Uterus (tissue), 4 donors: ENCODE measurements at places on chromosomes 11 and 22. TPM values are rescaled to one million over a fixed set of nuclear protein-coding genes. Genes with fewer than 3 reads are reported as not detected.

MSANTD4 gene
- total RNA-seq = 32.8 TPM

MMP8 gene
- 1.5 TPM for total RNA-seq

PLEKHA7 gene
- total RNA-seq = 25.1 TPM

OR5AN1 gene
- total RNA-seq = not detected

CD248 gene
- total RNA-seq = 77.4 TPM

PLAAT2 gene
- total RNA-seq = not detected

CELF1 gene
- 138 TPM for total RNA-seq

OR52N4 gene
- not detected for total RNA-seq

OR2D2 gene
- total RNA-seq = not detected
